ENCODE measurements at places on chromosomes 1 and 21.

DNA sequence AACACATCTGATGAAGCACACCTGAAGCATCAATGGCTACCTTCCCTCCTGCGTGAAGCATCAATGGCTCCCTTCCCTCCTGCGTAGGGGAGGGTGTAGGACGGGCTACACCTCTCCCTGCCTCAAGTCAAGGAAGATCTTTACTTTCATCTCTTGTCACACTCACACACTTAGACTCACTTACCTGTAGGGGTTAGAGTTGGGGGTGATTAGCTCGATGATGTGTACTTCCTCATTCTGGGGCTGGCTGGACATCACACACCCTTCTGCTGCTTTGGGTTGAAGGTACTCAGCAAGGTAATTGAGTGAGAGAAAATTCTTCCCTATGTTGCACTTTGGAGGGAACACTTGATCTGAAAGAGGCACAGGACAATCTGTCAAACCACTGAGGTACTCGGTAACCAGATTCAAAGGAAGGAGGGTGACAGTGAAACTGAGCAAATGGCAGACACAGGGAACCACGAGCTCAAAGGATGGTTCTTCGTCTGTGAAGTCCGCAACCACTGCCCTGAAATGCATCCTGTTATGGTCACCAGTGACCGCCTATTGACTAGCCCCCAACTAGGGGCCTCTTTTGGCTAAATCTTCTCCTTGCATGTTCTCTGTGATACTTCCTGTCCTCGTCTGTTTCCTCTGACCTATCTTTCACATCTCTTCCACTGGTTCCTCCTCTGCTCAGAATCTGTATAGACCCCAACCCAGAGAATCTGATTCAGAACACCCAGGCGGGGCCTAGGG lies 156.2 kb downstream of the TGFBR3 start:
- no peak for DNase-seq

DNA sequence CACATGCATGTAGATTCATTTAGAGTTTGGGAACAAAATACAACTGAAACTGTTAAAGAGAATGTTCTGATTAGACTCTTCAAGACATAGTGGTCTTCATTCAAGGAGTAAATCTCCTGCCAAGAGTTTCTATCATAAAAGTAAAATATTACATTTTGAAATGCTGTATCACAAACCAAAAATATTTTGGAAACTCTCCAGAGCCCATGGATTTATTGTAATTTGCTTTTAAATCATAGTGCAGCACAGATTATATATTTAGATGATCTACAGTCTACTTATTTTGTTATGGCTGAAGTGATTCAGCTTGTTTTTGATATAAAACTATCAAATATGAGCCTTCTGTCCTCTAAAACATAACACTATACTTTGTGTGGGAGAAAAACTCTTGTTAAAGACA lies 105.3 kb downstream of the DISP1 start:
- no peak for DNase-seq

DNA sequence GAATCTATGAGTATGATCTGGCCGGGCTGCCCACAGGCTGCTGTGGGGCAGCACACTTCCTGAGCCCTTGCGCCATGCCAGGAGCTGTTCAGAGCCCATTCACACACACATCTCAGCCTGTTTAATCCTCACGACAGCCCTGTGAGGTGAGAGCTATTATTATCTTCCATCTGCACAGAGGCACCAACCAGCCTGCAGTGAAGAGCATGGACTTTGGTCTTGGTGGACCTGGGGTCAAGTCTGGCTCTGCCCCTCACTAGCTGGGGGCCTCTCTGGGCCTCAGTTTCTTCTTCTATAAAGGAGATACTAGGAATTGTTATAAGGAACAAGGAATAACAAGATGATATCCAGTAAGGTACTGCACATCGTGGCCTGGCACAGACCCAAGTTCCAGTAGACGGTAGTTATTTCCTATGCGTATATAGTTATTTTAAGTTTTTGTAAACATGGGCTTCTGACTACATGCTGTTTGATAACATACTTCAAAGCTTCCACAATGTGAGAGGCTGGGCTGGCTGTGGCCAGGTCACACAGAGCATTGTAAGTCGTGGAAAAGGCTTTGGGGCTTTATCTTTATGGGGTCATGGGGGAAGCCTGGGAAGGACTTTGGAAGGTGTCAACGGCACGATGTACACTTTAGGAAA lies 3.4 kb upstream of the PADI2 start:
- DNase-seq, result no peak

- no peak for DNase-seq
Measured at GRCh38 chr1:234841710-234842231, 231.8 kb upstream of the IRF2BP2 start.

- DNase-seq, result no peak
Measured at GRCh38 chr1:202982715-202983430, 15.8 kb upstream of the CYB5R1 start.

DNA sequence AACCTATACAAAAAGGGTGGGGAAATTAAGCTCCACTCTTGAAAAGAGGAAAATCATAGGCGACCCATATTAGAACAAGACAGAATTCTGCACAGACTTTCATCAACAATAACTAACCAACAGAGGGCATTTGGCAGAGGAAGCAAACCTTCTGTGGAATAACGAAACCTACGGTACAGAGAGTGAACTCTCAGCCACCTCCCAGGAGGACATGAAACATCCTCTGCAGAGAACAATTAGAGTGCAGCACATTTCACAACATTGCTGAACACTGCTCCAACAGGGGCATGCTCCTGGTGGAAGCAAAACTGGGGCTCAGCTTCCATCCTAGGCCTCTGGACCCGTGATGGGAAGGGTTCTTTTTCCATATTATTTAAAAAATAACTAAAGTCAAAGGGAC lies 110.9 kb downstream of the KCNJ15 start:
- DNase-seq, result no peak

DNA sequence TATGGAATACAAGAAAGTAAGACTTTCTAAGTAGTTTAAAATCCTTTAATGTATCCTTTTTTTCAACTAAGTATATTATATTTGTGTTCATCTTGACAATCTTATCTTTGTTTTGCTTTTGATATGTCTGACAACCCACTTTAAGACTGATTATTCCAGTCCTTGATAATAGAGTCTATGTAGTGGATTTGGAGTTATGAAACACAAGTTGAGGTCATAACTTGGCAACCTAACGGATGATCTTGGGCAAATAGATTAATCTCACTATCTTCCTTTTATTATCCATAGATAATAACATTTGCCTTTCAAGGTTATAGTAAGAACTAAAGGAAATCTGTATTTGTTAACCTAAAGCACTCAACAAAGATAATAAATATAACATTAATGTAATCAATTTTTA lies 4.8 kb upstream of the GBP2 start:
- no peak for DNase-seq

- DNase-seq, result no peak
Measured at GRCh38 chr21:27532076-27532475, 565.2 kb upstream of the ADAMTS5 start.

DNA sequence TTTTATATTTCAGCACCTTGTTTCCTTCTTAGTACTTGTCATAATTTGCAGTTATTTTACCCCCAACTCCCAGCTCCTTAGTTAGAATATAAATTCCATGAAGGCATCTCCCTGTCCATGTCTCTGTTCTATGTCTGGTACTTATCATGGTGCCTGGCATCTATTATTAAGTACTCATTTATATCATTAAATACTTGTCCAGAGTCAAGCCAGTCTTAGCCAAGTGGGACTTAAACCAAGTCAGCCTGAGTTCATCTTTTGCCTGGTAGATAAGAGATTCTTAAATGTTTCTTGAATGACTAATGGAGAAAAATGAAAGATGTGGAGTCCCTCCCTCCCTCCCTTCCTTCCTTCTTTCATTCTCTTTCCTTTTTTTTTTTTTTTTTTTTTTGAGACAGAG lies 9.4 kb downstream of the SLC25A44 start:
- no peak for DNase-seq

- DNase-seq, result no peak
Measured at GRCh38 chr1:27070390-27071048, 57.9 kb upstream of the TENT5B start.

DNA sequence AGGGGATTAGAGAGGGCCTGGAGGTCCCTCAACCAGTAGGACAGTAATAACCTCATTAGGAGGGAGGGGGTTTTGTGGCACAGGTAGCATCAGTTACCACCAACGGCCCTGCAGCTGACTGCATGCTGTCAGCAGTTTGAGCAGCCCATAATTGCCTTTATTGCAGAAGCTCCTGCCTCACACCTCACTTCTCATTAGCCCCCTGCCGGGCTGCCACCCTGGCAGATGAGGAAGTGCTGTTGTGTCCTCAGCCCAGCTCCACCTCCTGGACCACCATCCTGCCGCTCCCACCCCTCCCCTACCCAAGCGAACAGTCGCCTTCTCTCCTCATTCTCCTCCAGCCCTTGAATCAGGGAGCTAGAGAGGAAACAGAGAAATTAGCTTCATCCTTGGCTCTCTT lies 237.4 kb downstream of the LMX1A start:
- no peak for DNase-seq

Measured in activated gamma-delta T cell treated with Interleukin-2 at 50 U/mL for 16 hours (primary cell).